Osteoblast (primary cell): ENCODE measurements at places on chromosomes 2 and 18. TPM values are rescaled to one million over a fixed set of nuclear protein-coding genes. Genes with fewer than 3 reads are reported as not detected.

- H3K4me3 ChIP-seq: no peak overlapping the region
- no peak for DNase-seq
- no peaks in the 10 kb centered on the region for H3K36me3 ChIP-seq
- no peaks in the 10 kb centered on the region for H3K4me1 ChIP-seq
- no peaks in the 10 kb centered on the region for H3K27me3 ChIP-seq
- no peak overlapping the region for H3K27ac ChIP-seq
Measured at GRCh38 chr18:25314838-25315190, 37.2 kb downstream of the ZNF521 start.

DNA sequence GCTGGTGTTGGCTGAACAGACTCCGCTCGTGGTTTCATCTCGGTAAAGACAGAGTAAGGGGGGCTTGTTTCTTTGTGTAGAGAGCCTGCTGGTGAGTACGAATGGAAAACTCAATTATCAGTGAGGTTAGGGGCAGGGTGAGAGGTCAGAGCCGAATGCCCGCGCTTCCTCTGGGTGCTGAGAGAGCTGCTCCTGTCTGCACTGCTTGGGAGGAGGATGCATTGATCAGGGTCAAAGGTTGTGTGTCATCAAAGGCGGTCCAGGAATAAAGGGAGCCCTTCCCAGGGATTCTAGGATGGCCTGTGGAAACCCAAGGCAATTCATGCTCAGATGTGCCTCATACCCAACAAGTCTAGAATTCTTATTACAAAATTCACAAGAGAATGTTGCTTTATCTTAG, 143.9 kb downstream of the MYCN start:
- H3K27me3 ChIP-seq: no peaks in the 10 kb centered on the region
- no peak for DNase-seq
- no peak overlapping the region for H3K4me3 ChIP-seq
- H3K27ac ChIP-seq: no peak overlapping the region

Gene TSPYL6
- total RNA-seq: not detected in 2 replicates

GRCh38 chr18:58893388-58894099, 28.9 kb downstream of the ZNF532 start:
- no peak overlapping the region for H3K27ac ChIP-seq
- H3K36me3 ChIP-seq: peaks cover 8% of the 10 kb centered on the region
- H3K4me1 ChIP-seq: peaks cover 14% of the 10 kb centered on the region

Gene CHRNG
- total RNA-seq: not detected in 2 replicates

DNA sequence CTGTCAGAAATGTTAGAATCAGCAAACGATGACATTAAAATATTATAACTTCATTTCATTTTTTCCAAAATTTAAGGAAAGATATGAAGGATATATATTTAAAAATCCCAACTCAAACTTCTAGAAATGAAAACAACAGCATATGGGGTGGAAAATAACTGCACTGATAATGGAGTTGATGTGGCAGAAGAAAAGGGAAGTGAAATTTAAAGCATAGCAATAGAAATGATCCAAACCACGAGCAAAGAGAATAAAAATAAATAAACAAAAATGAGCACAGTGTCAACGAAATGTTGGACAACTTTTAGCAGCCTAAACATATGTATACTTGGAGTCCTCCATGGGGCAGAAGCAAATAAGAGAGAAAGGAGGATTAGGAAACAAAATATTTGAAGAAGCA, 280.2 kb downstream of the KCNJ3 start:
- no peaks in the 10 kb centered on the region for H3K36me3 ChIP-seq
- no peaks in the 10 kb centered on the region for H3K27me3 ChIP-seq
- no peak overlapping the region for H3K27ac ChIP-seq
- no peaks in the 10 kb centered on the region for H3K4me1 ChIP-seq
- H3K4me3 ChIP-seq: no peak overlapping the region

Gene TLX2
- total RNA-seq: under 0.01 and 0.36 TPM in 2 replicates

GRCh38 chr2:182642328-182642727, 73.7 kb upstream of the DNAJC10 start:
- DNase-seq: peak; percentile 82
- H3K27ac ChIP-seq: no peak overlapping the region
- no peaks in the 10 kb centered on the region for H3K36me3 ChIP-seq
- H3K4me1 ChIP-seq: no peaks in the 10 kb centered on the region
- no peaks in the 10 kb centered on the region for H3K27me3 ChIP-seq
- no peak overlapping the region for H3K4me3 ChIP-seq

GRCh38 chr18:10912790-10913545, 236.4 kb downstream of the PIEZO2 start:
- H3K27ac ChIP-seq: peak overlapping the region; percentile 20
- H3K4me1 ChIP-seq: peaks cover 10% of the 10 kb centered on the region
- no peak overlapping the region for H3K4me3 ChIP-seq
- DNase-seq: peak; percentile 71

DNA sequence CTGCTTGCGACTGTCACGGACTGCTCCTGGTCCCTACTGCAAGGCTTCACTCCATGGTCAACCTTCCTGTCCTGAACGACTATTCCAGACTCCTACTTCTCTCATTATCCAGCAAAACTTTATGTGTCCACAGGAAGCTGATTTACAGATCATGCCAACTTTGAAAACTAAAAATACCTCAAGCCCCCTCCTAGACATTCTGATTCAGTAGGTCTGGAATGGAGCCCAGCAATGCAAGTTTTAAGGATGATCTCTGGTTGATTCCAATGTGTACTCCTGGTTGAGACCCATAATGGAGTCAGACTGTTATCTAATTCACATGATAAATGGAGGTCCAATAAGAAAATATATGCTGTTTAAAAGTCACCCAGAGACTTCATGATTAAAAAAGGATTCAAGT, 13.1 kb upstream of the LRATD1 start:
- no peak overlapping the region for H3K27ac ChIP-seq
- no peak for DNase-seq
- no peaks in the 10 kb centered on the region for H3K27me3 ChIP-seq

DNA sequence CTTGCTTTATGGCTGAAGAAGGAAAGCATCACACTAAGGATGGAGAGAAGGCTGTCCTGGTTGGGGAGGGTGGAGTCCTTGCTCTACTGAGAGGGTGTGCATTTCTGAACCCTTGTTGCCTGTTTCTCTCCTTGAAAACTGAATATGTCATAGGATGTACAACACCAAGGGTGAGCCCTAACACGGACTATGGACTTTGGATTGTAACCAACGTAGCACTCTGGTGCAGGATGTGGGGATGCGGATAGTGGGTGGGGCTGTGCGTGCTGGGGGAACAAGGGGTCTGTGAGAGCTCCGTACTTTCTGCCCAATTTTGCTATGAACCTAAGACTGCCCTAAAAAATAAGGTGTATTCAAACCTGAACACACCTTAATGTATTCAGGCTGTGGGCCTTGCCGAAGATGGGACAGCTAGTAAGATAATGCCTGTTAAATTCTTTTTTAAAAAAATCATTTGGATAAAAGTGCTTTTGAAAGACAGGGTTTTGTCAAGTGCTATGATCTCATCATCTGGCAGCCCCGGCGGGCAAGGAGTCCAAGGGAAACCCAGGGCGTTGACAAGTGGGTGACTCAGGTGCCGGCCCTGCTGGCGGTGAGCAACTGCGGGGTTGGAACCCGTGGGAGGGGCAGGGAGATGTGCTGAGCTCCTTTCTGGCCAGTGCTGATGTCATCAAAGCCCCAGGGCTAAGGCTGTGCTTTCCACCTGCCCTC, 54.0 kb downstream of the GATA6 start:
- no peaks in the 10 kb centered on the region for H3K36me3 ChIP-seq
- peaks cover 4% of the 10 kb centered on the region for H3K4me1 ChIP-seq
- DNase-seq: no peak
- no peaks in the 10 kb centered on the region for H3K27me3 ChIP-seq

Gene CYTIP
- total RNA-seq: 1.2 and 1.4 TPM in 2 replicates

DNA sequence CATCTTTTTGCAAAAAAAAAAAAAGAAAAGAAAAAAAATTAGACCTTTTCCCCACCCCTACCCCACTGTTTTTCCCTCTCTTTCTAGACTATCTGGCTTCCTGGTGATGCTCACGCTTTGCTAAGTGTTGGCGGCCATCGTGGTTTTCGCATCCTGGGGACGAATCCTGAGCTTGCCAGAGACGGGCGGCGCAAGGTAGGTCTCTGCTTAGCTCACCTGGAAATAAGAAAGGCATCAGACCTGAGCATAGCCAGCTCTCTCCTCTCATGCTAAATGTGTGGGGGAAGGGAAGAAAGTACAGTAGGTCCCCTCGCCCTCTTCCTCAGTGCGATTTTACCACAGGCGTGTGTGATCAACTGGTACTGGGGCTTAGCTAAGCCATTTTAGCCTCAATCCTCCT, 90.5 kb downstream of the KLHL29 start:
- no peak for DNase-seq
- no peaks in the 10 kb centered on the region for H3K36me3 ChIP-seq
- peaks cover under 1% of the 10 kb centered on the region for H3K4me1 ChIP-seq
- no peak overlapping the region for H3K27ac ChIP-seq
- H3K4me3 ChIP-seq: no peak overlapping the region
- H3K27me3 ChIP-seq: no peaks in the 10 kb centered on the region

GRCh38 chr2:175947073-175947472, 55.0 kb downstream of the LNPK start:
- DNase-seq: no peak
- no peaks in the 10 kb centered on the region for H3K4me1 ChIP-seq
- H3K27me3 ChIP-seq: no peaks in the 10 kb centered on the region
- H3K36me3 ChIP-seq: no peaks in the 10 kb centered on the region

Gene LIMS4
- total RNA-seq: 6.9 and 15.9 TPM in 2 replicates

GRCh38 chr2:75986617-75987016, 275.9 kb upstream of the GCFC2 start:
- H3K36me3 ChIP-seq: no peaks in the 10 kb centered on the region
- H3K27me3 ChIP-seq: no peaks in the 10 kb centered on the region

DNA sequence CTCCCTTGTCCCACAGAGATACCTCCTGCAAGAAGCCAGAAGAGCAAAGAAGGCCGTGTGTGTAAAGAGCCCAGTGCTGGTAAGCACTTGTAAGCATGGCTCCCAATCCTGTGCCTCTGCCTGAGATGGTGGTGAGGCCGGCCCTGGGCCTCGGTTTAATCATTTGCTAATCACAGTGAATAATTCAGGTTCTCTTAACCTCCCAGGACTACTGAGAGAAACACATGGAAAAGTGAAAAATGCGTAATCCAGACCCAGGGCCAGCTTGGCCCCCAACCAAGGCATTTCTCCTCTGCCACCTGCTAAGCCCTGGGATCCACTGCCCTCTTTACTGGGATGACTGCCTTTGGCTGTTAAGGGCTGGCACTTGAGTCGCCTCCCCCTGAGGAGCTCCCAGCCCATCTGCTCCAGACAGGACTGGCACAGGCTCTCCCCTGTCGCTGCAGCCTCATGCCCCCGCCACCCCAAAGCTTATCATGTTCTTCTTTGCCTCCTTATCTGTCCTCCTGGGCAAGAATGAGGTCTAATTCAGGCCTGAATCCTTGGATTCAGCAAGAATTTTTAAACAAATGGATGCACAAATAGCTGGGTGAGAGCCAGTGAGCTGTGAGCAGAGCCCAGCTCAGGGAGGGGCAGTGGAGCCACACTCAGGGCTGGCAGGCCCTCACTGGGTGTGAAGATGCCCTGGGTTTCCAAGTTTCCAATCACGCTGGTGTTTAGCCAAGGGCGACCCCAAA, 193.9 kb upstream of the HS6ST1 start:
- no peak overlapping the region for H3K27ac ChIP-seq
- peaks cover 2% of the 10 kb centered on the region for H3K27me3 ChIP-seq
- no peak overlapping the region for H3K4me3 ChIP-seq
- H3K4me1 ChIP-seq: no peaks in the 10 kb centered on the region

DNA sequence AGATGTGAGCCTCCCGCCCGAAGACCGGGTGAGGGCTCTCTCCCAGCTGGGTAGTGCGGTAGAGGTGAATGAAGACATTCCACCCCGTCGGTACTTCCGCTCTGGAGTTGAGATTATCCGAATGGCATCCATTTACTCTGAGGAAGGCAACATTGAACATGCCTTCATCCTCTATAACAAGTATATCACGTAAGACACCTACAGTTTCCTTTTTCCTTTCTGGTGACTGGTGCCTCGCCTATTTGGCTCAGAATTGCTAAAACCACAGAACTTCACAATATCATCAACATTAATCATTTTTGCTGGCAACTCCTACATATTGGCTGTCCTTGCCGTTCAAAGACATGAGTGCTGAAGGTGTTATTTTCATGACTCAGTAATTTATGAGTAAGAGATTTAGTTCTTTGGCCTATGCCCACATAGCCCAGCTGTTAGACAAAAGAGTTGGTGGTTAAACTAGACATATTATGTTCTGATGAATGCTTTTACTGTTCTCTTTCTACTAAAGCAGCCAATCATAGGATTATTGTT, 2.2 kb downstream of the STAMBP start:
- peak overlapping the region; percentile 20 for H3K4me3 ChIP-seq
- peak; percentile 93 for DNase-seq
- peaks cover 30% of the 10 kb centered on the region for H3K4me1 ChIP-seq

- no peaks in the 10 kb centered on the region for H3K4me1 ChIP-seq
- H3K4me3 ChIP-seq: no peak overlapping the region
- no peaks in the 10 kb centered on the region for H3K36me3 ChIP-seq
- H3K27ac ChIP-seq: no peak overlapping the region
- DNase-seq: no peak
- no peaks in the 10 kb centered on the region for H3K27me3 ChIP-seq
Measured at GRCh38 chr2:56113382-56113975, 70.3 kb upstream of the CCDC85A start.

DNA sequence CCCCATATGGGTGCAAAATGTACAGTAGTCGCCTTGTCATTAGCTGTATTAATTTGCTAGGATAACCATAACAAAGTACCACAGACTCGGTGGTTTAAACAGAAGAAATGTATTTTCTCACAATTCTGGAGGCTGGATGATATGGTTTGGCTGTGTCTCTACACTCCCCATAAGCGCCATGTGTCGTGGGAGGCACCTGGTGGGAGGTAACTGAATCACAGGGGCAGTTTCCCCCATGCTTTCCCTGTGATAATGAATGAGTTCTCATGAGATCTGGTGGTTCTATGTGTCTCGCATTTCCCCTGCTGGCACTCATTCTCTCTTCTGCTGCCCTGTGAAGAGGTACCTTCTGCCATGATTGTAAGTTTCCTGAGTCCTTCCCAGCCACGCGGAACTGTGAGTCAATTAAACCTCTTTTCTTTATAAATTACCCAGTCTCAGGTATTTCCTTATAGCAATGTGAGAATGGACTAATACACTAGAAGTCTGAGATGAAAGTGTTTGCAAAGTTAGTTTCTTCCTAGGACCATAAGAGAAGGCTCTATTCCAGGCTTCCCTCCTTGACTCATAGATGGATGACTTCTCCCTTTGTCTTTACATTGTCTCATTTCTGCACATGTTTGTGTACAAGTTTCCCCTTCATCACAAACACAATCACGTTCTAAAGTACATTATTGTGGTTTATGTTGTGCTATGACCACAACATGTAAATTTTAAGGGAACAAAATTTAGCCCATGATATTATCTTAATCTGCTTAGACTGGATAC, 1442.6 kb downstream of the SUCLG1 start:
- no peak overlapping the region for H3K27ac ChIP-seq
- no peaks in the 10 kb centered on the region for H3K27me3 ChIP-seq
- H3K36me3 ChIP-seq: no peaks in the 10 kb centered on the region

DNA sequence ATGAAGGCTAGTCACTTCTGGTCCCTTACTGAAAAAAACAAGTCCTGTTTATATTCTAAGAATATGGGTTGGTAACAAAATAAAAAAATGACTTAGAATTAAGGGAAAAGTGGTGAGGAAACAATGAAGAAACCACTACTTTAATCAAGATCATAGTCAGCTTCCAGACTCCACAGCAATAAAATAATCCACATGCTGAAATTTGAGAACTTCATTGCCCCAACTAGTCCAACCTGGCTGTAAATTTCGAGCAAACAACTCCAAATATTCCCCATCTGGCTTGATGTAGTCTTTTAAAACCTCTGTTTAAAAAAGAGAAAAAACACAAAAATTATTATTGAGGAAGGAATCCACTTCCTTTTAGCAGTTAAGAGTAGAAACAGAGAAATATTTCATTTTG, 32.5 kb downstream of the METTL4 start:
- no peak for DNase-seq
- H3K36me3 ChIP-seq: no peaks in the 10 kb centered on the region
- peaks cover 26% of the 10 kb centered on the region for H3K4me1 ChIP-seq
